SK-MEL-5 (cell line): ENCODE measurements at places on chromosomes 3 and 15. TPM values are rescaled to one million over a fixed set of nuclear protein-coding genes. Genes with fewer than 3 reads are reported as not detected.

Gene MCTP2
- 18.3 and 20.5 TPM in 2 replicates for total RNA-seq

Gene WDR82
- 42.4 and 44.2 TPM in 2 replicates for total RNA-seq

Gene ERICH6
- not detected in 2 replicates for total RNA-seq

Gene TBL1XR1
- 87.3 and 95.8 TPM in 2 replicates for total RNA-seq

Gene ZNF80
- total RNA-seq: 0.11 TPM in 1 of 2 replicates, not detected in the other

Gene C3orf85
- total RNA-seq: not detected in 2 replicates

Gene COLQ
- total RNA-seq: 0.08 TPM in 1 of 2 replicates, not detected in the other

Gene CKMT1B
- 55.2 and 55.6 TPM in 2 replicates for total RNA-seq

Gene EBLN2
- total RNA-seq: 2.1 and 3.2 TPM in 2 replicates
